ENCODE measurements at places on chromosomes 16 and 17.

DNA sequence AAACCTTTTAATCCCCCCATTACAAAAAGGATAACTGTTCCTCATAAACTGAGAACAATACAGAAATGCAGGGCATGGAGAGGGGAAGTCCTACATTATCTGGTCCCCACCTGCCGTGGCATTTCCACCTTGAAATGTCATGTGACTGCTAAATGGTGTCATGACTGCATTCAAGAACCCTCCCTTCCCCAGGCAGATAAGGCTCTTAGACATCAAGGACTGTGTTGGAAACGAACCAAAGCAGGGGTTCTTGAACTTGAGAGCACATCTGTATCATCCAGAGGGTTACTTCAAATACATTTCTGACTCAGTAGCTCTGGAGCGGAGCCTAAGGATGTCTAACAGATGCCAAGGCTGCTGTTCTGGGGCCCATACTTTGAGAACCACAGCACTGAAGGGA is 18.4 kb downstream of the CMTM3 start:
- no peak for DNase-seq

DNA sequence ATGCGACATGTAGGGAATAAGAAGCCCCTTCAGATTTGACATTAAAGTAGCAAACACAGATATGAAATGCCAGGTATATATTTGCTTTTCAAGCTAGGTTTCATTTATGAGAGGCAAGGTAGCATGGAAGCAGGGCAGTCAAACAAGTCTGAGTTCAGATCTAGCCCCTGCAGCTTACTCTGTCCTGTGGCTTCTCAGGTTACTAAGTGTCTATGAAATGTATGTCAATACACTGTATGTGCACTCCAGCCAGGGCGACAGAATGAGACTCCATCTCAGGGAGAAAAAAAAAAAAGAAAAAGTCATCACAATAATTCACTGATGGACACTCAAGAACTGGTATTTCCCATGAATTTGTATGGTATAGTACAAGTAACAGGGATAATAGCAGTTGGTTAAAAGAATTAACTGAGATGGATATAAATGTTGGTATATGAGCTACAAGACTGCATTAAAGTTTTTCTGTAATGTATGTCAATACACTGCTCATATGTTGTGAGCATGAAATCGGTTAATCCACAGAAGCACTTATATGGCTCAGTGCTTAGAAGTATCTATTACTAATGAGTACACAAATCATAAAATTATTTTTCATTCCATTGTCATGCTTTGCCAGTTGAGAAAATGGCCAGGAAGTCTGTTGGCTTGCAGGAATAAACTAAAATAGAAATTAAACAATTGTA is 2.9 kb upstream of the WSB1 start:
- DNase-seq = no peak

GRCh38 chr17:68273722-68274121 is 17.2 kb downstream of the SLC16A6 start:
- no peak for DNase-seq

- no peak for DNase-seq
These were observed 43.6 kb upstream of the RBFOX3 start for GRCh38 chr17:79654350-79654959.

GRCh38 chr17:41801374-41802271 is 10.1 kb downstream of the P3H4 start:
- peak; percentile 93 for DNase-seq

- no peak for DNase-seq
These were observed 73.9 kb downstream of the AMFR start for GRCh38 chr16:56351481-56351880.

- no peak for DNase-seq
These were observed 38.2 kb downstream of the GRB2 start for GRCh38 chr17:75367312-75367711.

DNA sequence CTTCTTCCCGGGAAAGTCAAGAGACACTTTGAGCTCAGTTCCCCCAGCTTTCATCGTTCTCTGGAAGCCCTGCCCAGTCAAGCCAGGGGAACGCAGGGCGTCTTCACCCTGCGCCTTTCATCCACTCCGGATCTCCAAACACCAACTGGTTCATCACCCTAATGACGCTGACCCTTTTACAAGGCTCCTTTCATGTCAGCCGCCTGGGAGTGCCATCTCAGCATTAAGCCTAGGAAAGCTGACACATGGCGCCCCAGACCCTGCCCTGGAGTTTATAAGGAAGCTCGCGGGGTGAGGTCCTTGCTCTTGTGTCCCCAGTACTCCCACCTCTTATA is 594 bp upstream of the DNAJC7 start:
- peak; percentile 75 for DNase-seq

GRCh38 chr17:41917679-41918313 is 955 bp downstream of the ACLY start:
- peak; percentile 52 for DNase-seq

DNA sequence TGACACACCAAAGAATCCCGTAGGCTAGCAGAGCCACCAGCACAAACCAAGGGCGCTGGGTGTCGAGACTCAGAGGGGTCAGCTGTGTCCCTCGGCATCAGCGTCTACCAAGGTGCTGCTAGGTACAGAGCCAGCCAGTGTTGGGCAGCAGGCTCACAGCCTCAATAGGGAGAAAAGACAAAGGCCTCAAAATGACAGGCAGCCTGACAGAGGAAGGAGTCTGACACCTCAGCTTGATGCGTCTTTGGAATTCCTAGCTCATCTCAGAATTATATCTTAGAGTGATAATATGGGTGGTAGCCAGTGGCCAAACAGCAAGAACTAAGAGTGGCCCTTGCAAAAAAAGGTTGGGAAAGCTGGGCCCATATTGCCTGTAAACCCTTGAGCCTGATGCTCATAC is 45.9 kb downstream of the HS3ST3B1 start:
- DNase-seq = no peak

DNA sequence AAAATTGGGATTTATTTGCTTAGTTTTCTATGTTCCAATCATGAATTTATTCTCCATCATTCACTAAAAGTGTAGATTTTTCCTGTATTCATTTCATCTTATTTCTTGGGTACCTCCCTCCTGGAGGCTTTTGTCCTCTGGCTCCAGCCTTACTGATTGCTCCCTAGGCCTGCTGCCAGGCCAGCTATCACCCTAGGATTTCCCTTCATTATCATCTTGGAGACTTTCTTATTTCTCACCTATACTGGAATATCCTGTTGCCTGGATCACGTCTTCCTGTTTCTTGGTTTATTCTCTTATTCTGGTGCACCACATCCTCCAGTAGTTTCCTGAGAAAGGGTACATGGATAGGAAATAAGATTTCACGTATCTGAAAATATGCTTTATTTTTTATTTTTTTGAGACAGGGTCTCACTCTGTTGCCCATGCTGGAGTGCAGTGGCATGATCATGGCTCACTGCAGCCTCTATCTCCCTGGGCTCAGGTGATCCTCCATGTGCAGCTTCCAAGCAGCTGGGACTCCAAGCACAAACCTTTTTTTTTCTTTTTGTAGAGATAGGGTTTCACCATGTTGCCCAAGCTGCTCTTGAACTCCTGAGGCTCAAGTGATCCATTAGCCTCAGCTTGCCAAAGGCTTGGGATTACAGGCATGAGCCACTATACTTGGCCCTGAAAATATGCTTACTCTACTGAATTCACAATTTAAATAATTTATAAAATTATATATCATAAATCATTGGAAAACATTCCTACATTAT is 13.3 kb upstream of the KPNB1 start:
- DNase-seq = no peak

DNA sequence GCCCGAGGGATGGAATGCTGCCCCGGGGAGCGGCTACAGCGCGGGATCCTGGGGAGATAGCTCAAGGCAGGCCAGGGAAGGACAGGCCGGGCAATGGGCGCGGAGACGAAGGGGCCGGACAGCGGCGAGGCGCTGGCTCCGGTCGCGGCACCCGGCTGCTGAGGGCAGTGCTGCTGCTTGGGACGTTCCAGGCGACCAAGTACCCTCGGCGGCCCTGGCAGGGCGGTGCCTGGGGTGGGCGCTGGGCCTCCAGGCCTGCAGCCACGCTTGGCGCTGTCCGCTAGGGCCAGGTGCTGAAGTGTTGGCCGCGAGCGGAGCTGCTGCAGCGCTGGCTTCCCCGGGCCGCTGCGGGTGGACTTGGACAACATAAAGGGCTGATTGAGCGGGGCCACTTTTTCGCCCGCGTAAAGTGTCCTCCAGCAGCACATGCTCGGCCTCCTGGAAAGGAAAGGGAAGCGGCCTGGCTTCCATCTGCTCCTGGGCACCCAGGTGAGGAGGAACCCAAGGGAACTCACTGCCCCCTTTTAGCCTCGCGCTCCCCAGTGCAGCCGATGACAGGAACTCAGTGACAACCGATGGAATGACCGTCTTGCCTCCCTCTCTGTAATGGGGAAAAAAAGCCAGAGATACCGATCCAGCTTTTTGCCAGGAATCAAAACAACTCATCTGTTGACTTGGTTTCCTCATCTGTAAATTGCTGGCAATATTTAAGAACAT is 23.7 kb downstream of the CLEC3A start:
- peak; percentile 93 for DNase-seq

GRCh38 chr16:67399218-67399733 is 6.0 kb upstream of the TPPP3 start:
- peak; percentile 90 for DNase-seq

- DNase-seq = no peak
These were observed 350.9 kb downstream of the FOXL1 start for GRCh38 chr16:86929057-86929871.

- no peak for DNase-seq
These were observed 12.8 kb upstream of the CNEP1R1 start for GRCh38 chr16:50012182-50012581.

DNA sequence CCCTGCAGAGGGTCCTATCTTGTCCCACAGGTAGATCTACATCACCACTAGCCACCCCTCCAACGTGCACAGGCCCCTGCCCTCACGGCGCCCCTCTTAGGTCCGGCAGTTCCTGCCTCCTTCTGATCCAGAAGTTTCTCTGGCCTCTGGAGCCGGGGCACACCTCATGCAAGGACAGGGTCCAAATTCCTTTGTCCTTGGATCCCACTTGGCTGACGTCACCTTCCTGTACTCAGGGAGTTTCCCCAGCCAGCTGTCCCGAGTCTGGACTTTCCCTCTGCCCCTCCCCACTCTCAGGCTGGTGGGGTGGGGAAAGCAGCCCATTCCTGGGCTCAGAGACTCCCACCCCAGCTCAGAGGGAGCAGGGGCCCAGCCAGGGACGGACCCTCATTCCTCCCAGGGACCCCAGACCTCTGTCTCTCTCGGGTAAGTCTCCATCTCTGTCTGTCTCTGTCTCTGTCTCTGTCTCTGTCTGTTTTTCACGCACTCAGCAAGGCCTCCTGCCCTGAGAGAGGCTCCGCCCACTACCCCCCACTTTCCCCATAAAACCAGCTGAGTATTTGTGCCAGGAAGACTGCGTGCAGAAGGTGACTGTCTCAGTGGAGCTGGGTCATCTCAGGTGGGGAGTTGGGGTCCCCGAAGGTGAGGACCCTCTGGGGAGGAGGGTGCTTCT is at the start of gene IL32:
IL32 (plus strand) TSS at position 572 of the 673 bp plus-strand sequence. CDS start 172 bp downstream, outside the sequence.
- no peak for DNase-seq

DNA sequence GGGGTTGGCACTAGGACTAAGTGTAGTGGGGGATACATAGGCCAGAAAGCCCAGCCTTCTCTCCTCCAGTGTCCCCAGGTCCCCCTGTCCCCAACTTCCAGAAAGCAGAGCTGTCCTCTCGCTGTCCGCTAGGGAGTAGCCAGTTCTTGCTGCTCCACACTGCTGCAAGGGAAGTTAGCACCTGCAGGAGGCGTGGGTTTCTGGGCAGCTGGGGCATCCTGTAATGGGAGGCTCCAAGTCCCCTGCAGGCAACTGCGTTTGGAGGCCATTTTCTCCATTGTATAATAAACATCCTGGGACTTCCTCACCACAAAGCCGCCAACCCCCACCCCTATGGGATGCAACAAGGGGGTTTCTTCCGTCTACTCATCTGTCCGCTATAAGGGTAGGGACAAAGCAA is 1.7 kb downstream of the RPRML start:
- peak; percentile 97 for DNase-seq

DNA sequence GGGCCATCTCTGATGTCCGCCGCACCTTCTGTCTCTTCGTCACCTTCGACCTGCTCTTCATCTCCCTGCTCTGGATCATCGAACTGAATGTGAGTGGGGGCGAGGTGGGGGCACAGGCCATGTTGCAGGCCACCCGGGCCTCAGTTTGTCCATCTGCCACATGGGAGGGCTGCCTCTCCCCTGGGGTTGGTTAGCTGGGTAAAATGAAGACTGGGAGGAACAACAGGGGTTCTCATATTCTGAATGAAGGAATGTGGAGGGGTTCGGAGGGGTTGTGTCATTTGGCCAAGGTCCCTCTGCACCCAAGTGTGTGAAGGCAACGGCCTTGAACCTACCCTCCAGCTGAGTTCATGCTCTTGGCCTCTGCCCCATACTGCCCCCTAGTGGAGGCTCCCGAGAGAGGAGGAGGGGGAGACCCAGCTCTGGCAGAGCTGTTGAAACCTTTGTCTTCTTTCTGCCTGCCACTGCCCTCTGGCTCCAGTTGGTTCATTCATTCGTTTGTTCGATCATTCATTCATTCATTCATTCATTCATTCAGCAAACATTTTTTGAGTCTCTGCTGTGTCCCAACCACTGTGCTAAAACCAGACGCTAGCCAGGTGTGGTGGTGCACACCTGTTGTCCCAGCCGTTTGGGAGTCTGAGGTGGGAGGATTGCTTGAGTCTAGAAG is 11.4 kb upstream of the TCAP start:
- DNase-seq = peak; percentile 89

DNA sequence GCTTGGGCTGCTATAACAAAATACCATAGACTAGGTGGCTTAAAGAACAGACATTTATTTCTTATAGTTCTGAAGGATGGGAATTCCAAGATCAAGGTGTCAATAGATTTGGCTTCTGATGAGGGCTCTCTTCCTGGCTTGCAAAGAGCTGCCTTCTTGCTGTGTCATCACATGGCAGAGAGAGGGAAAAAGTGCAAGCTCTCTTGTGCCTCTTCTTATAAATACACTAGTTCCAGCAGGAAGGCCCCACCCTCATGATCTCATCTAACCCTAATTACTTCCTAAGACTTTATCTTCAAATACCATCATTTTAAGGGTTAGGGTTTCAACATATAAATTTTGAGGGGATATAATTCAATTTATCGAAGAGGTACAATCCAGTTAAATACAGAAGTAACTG is 30.6 kb downstream of the ABCA9 start:
- no peak for DNase-seq

GRCh38 chr17:1999557-2000251 is 25.4 kb downstream of the RTN4RL1 start:
- peak; percentile 46 for DNase-seq

GRCh38 chr17:17647524-17648178 is 33.6 kb upstream of the RAI1 start:
- no peak for DNase-seq

All from GM23338 (cell line).